DMS79 treated with DMSO at 0.1 percent for 48 hours (cell line): ENCODE measurements at places on chromosomes 1 and 21.

GRCh38 chr1:231611111-231611510, 15.5 kb upstream of the DISC1 start:
- no peak for DNase-seq

DNA sequence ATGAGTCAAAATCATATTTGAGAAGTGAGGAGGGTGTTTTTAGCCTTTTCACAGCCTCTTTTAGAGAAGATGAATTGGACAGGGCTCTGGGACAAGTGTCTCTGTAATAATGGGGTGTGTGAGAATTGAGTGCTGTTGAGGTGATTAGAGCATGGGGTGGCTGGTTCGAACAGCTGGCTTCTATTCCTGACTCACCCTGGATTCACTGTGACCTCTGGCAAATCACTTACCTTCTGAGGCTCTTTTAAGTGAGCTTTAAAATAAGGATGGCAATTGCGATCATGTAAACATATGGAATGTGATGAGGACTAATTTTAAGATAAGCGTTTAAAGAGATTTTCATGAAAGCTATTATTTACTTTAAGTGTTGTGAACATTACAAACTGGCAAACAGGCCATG, 243.4 kb downstream of the ADGRL2 start:
- DNase-seq: peak; percentile 17

DNA sequence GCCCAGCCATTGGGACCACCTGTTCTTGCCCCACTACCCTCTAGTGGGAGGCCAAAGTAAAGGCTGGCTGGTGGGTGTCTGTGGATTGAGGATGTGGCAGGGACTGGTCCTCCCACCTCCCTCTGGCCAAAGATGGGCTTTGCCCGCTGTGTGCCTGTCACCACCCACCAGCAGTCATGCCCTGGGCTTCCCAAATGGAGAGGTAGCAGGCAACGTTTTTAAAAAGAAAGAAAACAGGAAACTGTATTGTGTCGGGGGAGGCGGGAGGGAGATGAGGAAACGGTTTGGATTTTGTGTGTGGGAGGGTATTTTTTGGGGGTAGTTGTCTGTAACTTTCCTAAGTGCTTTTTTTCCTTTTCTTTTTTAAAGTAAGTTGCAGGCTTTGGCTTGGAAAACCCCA, 30.1 kb downstream of the SZRD1 start:
- no peak for DNase-seq

- no peak for DNase-seq
Observed at GRCh38 chr1:208108213-208108608, 136.0 kb downstream of the PLXNA2 start.

GRCh38 chr1:43533584-43533983, 2.9 kb downstream of the PTPRF start:
- DNase-seq: no peak

DNA sequence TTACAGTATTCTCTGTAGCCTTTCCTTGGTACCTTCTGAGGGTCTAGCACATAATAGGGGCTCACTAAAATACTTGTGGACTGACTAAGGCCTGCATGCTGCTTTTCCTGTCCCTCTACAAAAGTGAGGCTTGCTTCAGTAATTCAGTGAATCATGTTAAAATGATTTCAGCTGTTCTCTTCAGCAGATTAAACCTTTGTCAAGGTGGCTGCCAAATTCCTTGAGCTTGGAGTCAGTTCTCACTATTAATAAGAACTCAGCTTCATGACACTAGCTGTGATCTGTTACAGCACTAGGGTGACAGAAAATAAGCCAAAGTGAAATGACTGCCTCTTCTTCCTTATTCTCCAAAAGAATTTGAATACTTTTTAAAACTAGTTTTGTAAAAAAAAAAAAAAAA, 128.8 kb downstream of the KCNN3 start:
- no peak for DNase-seq

- DNase-seq: peak; percentile 80
Observed at GRCh38 chr1:161038523-161039153, at the start of gene TSTD1. TSS of gene TSTD1 (minus strand) at chr1:161038964. CDS start at chr1:161038889, 75 bp downstream.

DNA sequence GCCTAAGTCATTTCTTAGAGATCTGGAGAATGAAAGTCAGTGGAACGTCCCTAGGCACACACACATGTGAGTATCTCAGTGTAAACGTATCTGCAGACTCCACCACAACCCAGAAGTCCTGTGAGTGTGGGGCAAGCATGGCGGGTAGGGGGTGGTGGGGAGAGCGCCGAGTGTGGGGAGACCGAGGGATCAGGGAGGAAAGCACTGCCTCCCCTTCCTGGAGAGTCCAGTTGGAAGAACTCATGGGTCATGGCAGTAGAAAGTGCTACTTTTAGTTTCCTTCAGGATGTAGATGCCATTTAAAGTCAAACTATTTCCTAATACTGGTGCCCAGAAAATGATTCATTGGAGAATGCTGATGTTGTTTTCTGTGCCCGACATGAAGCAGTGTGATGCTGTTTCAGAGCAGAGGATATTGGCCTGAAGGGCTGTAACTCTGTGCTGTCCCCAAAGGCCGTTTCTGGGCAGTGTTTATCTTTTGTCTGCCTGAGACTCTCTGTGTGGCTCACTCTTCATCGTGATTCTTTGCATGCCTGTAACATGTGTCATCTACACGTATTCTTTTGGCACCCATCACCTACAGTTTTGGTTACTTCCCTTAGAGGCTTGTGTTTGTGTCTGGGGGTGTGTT, 45.7 kb upstream of the TSPAN2 start:
- no peak for DNase-seq

GRCh38 chr1:63813829-63814277, 40.0 kb downstream of the ROR1 start:
- no peak for DNase-seq

- DNase-seq: no peak
Observed at GRCh38 chr1:153849487-153850185, 73.1 kb downstream of the GATAD2B start.

- peak; percentile 57 for DNase-seq
Observed at GRCh38 chr1:245153081-245153551, 1.7 kb upstream of the KIF26B start.

DNA sequence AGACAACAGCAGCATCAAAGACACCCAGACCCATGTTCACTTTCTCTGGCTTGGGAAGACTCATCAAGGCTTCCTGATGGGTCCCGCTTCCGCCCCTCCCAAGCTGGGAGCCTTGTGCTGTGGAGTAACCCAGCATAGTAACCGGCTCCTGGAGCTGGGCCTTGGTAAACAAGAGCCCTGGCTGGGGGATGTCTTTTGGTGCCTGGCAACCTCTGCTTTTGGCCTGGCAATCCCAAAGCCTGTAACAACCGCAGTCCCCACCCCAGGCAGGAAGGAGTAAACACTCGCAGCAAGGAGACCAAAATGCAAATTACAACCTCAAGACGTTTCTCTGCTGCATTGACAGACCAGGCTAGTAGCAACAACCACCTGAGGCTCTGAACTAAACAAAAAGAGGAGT, 16.9 kb upstream of the THRAP3 start:
- no peak for DNase-seq

GRCh38 chr1:211876851-211877590, 46.5 kb upstream of the LPGAT1 start:
- DNase-seq: no peak

DNA sequence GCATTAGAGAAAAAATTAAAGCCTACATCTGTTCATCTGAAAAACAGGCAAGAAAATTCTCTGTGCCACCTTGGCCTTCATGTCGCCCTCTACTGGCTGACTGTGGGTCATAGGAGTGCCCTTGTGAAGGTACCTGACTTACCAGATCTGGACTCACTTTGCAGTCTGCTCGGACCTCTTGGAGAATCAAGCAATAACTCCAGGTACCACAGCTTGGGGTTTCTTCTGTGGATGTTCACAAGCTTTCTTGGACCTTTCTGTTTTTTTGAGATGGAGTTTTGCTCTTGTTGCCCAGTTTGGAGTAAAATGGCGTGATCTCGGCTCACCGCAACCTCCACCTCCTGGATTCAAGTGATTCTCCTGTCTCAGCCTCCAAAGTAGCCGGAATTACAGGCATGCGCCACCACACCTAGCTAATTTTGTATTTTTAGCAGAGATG, 2.4 kb upstream of the PRAMEF18 start:
- no peak for DNase-seq
